ENCODE measurements at places on chromosomes 6 and 20.

DNA sequence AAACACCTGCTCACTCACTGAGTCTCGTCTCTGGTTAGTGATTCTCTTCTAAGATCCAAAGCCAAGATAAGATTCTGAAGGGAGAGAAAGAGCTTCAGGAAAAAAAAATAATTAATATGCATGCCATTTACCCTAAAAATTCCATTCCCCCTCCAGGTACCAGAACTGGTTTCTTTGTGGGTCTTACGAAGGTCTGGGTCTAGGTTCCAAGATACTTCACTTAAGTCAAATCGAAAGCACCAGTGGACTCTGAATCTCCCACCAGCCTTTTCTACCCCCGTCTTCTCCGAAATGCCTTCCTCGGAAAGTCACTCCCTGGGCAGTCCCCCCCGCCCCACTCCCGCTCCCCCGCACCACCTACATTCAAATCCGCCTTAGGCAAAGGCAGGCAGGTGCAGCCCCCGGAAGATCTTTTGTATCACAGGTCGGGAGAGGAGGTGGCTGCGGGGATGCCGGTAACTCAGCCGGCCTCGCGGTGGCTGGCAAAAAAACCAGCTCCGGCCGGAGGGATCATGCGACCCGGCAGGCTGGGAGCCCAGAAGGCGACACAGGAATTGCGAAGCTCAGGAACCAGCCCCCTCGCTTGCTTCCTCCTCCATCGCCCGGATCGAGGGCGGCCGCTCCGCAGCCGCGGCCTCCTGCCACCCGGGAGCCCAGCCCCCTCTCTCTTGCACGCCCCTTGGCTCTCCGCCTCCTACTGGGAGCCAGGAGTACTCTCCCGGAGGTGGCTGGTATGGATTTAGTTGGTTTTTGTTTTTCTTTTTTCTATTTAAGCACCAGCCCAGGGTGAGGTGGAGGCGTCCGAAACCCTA lies at the start of gene BCL2L1:
TSS of gene BCL2L1 (minus strand) at position 612 of the 812 bp plus-strand sequence. CDS start 650 bp downstream, outside the sequence.
- peak; percentile 86 for DNase-seq

- no peak for DNase-seq
Measured at GRCh38 chr20:6506906-6507305, 260.6 kb upstream of the BMP2 start.

DNA sequence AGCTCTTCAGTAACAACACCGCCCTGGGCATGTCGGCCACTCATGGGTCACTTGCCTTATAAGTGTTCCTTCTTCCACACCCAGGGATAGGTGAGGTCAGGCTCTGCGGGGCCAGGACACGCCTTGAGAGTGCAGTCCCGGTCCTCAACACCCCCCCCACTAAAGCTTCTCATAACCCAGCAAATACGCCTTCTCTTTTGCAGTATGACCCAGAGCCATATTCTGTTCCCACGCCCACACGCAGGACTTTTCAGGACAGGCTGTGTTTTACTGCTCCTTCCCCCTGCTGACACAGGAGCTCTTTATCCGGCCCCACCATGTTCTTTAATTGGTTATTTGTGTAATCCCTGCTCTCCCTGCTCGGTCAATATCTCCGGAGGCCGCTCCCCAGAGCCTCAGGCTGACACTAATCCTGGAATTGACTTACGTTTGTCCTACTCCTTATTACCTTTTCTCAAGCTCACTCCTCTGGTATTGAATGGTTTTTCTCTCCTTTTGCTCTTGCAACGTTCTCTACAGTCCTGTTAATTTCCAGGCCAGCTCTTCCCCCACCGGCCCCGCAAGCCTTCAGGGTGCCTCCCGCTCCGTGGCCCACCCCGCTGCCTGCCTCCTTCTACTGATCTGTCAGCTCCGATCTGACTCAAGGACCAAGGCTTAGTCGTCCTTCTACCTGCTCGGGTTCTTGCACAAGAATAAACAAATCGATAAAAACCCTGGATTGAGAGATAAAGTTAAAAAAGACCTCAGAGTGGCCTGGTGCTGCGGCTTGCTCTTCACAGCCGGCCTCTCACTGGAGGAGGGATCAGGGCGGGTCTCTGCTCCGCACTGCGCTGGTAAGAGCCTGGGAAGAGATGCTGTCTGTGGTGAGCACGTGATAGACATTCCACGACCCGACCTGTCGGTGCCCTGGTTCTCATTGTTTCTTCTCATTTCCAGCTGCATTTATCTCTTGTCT lies 357.5 kb downstream of the ZFAND3 start:
- peak; percentile 54 for DNase-seq

DNA sequence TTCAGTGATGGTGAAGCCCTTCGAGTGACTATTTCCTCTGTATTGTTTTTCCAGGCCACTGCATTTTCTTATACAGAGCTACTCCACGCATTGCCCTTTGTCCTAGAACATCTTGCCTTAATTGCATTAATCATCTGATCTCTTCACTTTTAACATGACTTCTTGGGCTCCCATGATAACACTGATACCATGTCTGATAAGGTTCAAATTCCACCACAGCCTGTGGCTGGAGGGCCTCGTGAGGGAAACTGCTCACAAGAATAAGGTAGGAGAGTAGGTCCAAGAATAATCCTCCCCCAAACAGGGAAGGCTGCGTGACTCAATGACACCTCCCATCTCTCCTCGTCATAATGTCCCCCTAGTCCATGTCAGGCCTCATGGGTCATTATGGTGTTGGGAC lies 165.5 kb upstream of the ECI2 start:
- no peak for DNase-seq

DNA sequence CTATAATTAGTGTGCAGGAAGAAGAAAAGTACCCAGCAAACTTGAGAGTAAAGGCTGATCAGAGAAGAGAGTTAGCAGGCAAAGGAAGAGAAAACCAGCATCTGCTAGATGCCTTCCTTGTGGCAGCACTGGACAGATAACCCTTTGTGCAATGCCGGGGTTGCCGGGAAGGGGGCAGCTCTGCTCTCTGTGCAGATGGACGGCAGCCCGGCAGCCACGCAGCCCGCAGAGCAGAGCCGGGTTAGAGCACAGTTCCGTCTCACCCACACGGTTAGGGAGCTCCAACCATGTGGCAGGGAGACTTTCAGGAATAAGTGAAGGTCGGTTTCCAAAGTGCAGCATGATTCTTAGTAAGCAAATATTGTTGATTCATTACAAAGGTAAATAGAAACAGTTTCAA lies 80.0 kb upstream of the RPS6KA2 start:
- DNase-seq, result peak; percentile 31

DNA sequence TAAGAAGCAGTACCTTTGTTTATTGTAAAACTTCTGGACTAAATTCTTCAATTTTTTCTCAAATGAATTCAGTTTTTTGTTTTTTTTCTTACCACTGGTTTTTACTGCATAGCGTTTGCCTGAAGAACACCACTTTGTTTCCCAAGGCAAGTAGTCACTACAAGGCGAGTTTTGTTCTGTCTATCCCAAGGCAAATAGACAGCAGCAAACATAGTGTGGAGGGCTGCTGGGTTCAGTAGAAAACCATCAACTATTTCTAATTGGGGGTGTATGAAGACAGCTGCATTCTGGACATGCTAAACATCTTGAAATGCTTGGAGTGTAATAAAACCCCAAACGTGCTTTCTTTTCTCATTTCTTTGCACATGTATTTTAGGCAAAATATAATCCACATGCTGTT lies 197.4 kb downstream of the ESR1 start:
- no peak for DNase-seq

GRCh38 chr6:107418118-107418517 lies 41.2 kb downstream of the PDSS2 start:
- peak; percentile 39 for DNase-seq

GRCh38 chr6:49269190-49269589 lies 193.9 kb downstream of the MMUT start:
- peak; percentile 56 for DNase-seq

DNA sequence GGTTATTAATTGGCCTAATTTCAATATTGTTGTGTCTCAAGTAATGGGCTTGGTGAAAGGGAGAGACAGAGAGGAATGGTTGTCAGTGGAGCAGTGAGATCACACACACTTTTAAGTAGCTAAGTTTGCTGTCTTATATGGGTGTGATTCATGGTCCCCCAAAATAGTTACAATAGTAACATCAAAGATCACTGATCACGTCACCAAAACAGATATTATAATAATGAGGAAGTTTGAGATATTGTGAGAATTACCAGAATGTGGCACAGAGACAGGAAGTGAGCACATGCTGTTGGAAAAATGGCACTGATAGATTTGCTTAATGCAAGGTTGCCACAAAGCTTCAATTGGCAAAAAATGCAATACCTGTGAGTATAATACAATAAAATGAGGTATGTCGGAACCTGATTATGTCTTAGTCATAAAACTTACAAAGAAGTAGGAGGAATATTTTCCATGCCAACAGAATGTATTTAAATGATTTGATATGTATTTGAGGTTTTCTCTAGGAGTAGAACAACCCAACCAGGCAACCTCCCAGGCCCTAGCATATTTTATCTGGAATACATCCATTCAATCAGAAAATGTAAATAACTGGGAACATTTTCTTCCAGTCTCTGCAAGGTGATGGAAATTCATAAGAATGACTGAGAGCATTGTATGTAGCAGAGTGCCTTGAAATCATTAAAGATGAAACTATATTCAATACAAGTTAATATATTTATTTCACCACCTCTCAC lies 167.8 kb downstream of the CARMIL1 start:
- no peak for DNase-seq

DNA sequence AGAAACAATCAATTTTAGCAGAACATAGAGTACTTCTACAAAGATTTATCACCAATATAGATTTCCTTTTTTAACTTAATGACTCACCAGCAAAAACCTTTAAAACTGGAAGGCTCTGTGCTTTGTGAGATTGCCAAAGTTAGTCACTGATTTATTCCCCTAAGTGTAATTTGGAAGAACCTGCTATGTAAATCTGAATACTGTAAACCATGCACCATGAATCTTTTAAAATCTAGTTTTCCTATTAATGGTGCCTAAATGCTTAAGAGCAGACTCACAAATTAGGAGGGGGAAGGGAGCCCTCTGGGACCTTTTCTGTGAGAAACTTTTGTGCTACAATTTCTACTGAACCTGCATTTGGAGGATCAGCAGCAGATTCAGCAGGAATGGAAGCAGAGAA lies 57.8 kb upstream of the PNRC1 start:
- peak; percentile 96 for DNase-seq

GRCh38 chr6:17474289-17474688 lies 80.9 kb downstream of the CAP2 start:
- DNase-seq, result no peak

- peak; percentile 85 for DNase-seq
Measured at GRCh38 chr6:5995949-5996713, 10.6 kb downstream of the NRN1 start.

GRCh38 chr6:81589465-81590313 lies 162.8 kb downstream of the TENT5A start:
- DNase-seq, result peak; percentile 12

- no peak for DNase-seq
Measured at GRCh38 chr6:54601600-54602300, 244.8 kb upstream of the FAM83B start.

- DNase-seq, result no peak
Measured at GRCh38 chr6:13941902-13942301, 17.1 kb downstream of the RNF182 start.

GRCh38 chr6:38973178-38974057 lies 75.2 kb upstream of the GLP1R start:
- peak; percentile 75 for DNase-seq

DNA sequence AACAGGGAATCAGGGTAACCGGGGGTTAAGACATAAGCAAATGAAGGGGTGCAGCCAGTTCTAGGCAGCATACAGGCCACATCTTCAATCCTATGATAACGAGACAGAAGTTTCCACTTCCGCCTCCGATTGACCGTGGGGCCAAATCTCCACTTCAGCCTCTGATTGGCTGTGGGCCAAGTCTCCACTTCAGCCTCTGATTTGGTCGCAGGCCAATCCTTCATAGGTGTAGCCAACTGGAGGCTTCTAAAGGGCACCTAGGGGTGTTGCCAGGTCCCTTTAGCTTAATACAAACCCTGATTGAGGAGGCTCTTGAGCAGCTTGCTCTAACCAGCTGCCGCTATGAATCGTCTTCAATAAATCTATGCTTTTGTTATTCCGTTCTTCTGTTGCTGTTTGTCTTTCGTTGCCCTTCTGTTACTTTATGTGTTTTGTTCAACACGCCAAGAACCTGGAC lies 2.1 kb upstream of the ERGIC3 start:
- DNase-seq, result no peak

DNA sequence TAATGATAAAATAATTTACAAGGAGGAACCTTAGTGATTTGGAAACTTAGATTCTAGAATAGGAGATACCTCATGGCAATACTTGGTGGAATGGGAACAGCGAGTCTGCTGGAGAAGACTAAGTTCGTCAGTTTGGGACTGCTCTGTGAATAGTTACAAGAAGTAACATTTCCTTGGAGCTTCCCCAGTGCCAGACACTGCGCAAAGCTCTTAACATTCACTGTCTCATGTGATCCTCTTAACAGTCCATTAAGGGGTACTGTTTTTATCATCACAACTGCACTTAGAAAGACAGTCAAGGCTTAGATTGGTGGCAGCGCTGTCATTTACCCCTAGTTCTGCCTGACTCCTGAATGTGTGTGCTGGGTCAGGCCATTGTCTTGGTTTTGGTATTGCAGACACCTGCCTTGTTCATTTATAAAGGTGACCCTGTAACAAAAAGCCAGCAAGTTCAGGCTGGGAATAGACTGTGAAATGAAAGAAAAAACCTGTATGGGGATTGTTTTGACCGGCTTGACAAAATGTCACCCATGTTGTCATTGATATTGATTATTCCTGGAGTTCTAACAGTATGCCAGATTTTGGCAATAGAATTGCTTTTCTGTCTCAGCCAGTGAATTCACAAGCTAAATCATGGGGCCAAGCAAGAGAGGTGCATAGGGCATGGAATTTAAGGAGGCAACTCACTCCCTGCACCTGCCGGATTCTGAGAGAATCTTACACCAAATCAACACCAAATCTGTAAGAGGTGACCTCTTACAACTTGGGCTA lies 118.4 kb downstream of the SASH1 start:
- DNase-seq, result no peak

DNA sequence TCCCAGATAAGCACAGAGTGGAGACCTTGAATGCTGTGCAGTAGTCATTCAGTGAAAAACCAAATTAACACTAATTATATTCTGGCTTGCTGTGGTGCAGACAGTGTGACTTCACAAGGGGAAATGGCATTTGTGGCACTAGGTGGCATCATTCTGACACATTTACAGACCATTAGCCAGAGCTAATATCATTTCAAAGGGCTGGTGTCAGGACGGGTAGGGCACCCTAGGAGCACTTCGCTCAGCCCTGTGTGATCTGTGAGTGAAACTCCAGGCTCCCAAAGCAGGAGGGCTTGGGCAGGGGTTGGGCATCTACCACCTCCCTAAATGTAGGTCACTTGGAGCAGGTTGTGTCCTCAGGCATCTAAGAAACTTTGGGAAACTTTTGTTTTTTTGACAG lies 555.8 kb downstream of the PKHD1 start:
- DNase-seq, result no peak

GRCh38 chr20:59560588-59561227 lies 43.6 kb upstream of the PHACTR3 start:
- peak; percentile 23 for DNase-seq

Measured in fibroblast of mammary gland (primary cell).